ENCODE measurements at places on chromosomes 2 and 18.

- DNase-seq: no peak
These were observed 439.8 kb upstream of the SLC14A2 start for GRCh38 chr18:45175511-45175910.

- DNase-seq: no peak
These were observed 499.7 kb upstream of the KLHL29 start for GRCh38 chr2:22885245-22885644.

- no peak for DNase-seq
These were observed 122.0 kb downstream of the COPS8 start for GRCh38 chr2:237207646-237208045.

DNA sequence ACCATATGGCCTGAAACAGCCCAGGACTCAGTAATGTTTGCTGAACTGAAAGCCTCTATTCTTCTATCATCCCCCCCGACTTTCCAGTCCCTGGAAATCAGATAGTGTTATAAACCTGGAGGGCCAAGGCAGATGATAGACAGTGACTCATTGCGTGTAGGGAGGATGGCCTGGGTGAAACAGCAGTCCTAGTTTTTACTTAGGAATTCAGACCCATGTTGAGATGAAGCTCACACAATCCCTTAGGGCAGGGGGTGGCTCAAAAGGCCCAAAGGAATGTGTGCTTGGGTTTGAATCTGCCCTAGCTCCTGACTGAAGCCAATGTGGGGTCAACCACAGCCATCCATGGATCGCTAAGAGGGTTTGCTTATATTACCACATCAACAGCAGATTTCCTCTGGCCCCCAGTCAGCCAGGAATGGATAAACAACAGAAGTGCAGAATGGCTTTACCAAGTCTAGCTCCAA lies 43.9 kb upstream of the STPG4 start:
- DNase-seq: no peak

GRCh38 chr18:53757328-53757727 lies 467.1 kb downstream of the MBD2 start:
- DNase-seq: no peak

Measured in germinal center (tissue), 1 donor.